ENCODE measurements at places on chromosomes 7 and 10.

DNA sequence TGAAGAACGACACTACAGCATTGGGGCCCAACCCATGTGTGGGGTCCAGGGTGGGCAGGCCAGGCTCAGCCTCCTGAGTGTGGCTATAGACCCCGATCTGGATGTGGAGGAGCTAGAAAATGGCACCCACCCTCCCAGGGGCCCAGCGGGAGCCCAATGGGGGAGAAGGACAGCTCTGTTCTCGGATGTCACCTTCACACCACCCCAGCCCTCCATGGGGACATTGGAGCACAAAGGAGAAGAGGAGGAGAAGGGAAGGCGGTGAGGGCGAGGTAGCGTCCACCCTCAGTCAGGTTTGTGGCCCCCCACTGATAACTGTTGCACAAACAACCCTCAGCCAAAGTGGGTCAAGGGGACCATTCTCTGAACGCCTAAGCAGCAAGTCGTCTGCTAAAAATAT is 509.3 kb downstream of the GRID1 start:
- DNase-seq = no peak

- DNase-seq = no peak
Measured at GRCh38 chr7:13988731-13989125, 738 bp downstream of the ETV1 start.

DNA sequence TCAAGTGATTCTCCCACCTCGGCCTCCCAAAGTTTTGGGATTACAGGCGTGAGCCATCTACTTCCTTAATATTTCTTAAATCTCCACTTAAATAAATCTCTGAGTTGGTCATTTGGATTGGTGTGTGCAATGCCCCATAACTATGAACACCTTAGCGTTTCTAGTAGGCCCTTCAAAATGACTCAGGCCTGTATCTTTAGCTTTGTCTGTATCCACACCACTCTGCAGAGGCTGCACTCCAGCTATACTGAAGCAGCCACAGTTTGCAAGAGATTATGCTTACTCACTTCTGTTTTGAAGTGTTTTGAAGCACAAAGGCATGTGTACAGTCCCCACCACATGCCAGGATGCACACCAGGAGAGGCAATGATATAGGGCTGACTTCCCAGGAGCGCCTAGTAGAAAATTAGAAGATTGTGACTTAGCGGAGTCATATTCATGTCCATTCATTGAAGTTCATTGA is 2.4 kb upstream of the ST7 start:
- no peak for DNase-seq

GRCh38 chr7:151754142-151754590 is 122.7 kb downstream of the PRKAG2 start:
- DNase-seq = no peak

DNA sequence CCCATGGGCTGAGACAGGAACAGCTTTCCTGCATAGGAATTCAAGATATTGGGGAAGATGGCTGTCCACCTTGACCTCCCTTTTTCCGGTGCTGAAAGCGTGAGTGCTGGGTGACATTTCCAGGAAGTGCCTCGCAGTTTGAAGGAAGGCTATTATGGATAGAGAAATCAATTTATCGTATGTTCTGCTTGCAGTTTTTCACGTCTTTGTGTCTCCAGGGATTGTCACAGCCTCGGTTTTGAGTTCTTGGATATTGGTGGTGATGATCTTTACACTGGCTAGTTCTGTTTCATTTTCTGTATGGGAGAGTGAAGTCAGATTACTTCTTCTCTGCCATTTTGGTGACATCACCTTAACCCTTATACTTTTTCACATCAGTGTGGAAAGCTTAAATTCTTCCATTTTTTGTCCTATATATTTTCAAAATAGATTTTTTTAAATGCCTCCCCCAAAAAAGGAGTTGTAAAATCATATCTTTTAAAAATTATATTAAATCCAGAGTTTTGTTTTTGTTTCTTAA is 102.5 kb upstream of the APBB1IP start:
- no peak for DNase-seq
